ENCODE measurements at places on chromosomes 16 and 17.

GRCh38 chr17:73533781-73534180 is 110.5 kb downstream of the SDK2 start:
- DNase-seq: no peak

GRCh38 chr16:674968-675883 is at the start of gene RHBDL1:
Gene RHBDL1 (plus strand): TSS chr16:675671. CDS start chr16:675791, 120 bp downstream.
- no peak for DNase-seq

DNA sequence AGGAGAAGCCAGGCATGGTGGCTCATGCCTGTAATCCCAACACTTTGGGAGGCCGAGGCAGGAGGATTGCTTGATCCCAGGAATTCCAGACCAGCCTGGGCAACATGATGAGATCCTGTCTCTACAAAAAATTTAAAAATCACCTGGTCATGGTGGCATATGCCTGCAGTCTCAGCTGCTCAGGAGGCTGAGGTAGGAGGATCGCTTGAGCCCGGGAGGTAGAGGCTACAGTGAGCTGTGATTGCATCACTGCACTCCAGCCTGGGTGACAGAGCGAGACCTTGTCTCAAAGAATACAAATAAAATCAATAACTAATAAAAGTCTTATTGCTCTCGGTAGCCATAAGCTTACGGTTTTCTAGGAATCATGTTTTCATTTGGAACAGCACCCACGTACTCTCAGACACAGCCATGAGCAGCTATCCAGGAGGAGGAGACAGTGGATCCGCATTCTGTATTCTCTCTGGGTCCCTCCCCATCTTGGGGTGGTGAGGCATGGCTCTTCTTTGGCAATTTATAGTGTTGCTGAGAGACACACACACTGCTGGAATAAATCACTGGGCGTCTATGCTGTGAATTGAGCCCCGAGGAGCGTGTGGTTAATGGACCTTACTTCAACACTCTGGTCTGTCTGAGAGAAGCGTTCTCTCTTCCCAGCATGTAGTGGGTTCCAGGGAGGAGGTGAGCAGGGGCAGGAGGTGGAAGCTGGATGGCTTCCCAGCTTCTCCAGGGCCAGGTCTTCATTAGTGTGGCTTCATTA is 8.5 kb upstream of the ADCY9 start:
- no peak for DNase-seq

GRCh38 chr16:2664574-2664982 is 17.7 kb upstream of the KCTD5 start:
- DNase-seq: no peak

DNA sequence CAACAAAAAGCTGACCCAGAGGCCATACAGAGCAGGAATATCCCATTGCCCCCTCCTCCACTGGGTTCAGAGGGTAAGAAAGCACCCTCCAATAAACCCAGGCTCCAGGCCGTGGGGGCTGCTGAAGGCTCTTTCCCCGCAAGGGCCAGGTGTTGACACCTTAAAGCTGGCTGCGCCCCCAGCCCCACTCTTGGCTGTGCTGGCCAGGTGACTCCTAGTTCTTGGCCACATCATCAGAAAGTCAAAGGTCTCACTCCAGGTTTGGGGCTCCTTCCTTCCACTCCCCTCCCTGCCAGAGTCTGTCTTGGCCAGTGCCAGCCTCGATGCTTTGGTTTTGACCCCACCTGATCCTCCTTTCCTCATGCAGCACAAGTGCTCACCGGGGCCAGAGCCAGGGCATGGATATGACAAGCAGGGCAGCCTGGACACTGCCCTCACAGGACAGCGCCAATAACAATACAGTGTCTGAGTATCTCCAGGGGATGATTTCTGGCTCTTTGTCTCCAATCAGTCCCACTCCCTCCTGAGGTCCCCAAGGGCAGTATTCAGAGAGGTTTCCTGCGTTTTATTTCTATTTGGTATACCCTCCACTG is 8.2 kb downstream of the SLC46A1 start:
- no peak for DNase-seq

DNA sequence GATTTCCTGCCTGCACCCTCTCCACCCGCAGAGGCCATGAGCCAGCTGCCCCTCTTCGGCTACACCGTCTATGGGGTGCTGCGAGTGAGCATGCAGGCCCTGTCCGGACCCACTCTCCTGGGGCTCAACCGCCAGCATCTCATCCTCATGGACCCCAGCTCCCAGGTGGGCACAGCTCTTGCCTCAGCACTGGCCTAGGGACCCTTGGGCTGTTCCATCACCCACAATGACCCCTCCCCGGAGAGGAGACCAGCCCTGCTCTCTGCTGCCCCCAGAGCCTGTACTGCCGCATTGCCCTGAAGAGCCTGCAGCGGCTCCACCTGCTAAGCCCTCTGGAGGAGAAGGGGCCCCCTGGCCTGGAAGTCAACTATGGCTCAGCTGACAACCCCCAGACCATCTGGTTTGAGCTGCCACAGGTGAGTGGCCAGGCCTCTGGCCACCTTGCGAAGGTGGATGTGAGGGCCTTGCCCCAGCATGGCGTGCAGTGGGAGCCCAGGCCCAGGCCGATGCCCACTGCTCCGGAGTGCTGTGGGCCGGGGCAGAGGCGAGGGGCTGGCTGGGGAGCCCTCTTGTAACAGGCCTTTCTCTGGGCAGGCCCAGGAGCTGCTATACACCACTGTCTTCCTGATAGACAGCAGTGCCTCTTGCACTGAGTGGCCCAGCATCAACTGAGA is 7.3 kb upstream of the SMIM5 start:
- no peak for DNase-seq

DNA sequence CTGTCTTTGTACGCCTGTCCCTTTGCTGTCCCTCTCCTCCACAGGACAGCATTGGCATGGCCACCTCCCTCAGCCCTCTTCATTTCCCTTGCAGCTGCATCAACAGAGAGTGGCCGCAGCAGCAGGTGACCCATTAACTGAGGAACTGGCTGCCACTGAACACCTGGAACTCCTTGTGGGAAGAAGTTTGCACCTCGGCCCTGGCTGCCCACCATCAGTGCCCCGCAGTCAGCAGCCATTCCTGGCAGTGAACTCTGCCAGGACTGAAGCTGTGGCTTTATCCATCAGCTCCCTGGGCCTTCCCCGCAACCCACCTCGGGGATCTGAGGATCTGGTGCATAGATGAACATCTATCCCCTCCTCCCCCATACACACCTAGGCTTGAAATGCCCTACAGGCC is 13.1 kb upstream of the RNF135 start:
- no peak for DNase-seq

GRCh38 chr17:42422412-42422957 is 571 bp downstream of the CAVIN1 start:
- no peak for DNase-seq

GRCh38 chr16:66152823-66153393 is 213.6 kb upstream of the CDH5 start:
- DNase-seq: no peak

- no peak for DNase-seq
Observed at GRCh38 chr17:76714822-76715495, 4.2 kb upstream of the MXRA7 start.

DNA sequence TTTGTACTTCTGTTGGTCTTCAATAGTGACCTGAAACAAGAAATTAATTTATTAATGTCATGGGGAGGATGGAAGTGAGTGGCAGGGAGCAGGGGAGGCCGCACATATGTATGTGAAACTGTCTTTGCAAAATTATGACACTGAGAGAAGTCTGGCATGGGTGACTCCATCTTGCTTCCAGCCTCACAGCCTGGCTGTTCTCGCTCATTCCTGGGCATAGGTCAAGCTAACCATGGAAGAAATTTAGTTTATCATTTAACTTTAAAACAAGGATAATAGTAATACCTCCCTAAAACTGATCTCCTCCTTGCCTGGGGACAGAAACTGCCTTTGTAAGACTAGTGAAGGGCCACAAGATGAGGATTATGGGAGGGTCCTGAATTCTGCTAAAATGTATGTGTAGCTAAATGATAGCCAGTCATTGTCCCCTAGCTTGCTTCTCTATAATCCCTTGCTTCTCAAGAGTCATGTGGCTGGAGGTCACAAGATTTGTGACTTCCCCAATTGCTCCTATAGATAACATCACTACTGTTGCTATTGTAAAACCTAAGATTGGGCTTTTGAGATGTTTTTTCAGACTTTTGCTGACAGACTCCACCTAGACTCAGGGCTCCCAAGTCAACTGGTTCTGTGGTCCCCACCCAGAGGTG is 126.0 kb downstream of the HS3ST3A1 start:
- no peak for DNase-seq

DNA sequence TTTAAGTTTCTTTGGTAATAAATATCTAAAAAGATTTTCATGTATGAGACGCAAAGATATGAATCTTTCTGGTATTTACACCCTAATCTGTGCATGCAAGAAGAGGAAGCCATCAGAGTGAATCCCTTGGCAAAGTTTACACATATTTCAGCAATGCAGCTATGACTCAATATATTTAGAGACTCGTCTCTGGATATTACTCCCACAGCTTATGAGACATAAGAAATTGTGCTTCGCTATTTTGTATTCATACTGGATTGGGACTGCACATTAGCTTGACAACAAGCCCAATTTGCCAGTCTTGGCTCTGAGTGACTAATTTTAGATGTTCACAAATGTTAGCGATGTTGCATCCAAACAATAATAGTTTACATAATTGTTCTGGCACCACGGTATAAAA is 532.0 kb downstream of the CDH11 start:
- DNase-seq: no peak

- DNase-seq: no peak
Observed at GRCh38 chr17:8436169-8436843, 622 bp downstream of the NDEL1 start.

GRCh38 chr16:87003414-87003755 is 313.8 kb downstream of the C16orf95 start:
- no peak for DNase-seq

DNA sequence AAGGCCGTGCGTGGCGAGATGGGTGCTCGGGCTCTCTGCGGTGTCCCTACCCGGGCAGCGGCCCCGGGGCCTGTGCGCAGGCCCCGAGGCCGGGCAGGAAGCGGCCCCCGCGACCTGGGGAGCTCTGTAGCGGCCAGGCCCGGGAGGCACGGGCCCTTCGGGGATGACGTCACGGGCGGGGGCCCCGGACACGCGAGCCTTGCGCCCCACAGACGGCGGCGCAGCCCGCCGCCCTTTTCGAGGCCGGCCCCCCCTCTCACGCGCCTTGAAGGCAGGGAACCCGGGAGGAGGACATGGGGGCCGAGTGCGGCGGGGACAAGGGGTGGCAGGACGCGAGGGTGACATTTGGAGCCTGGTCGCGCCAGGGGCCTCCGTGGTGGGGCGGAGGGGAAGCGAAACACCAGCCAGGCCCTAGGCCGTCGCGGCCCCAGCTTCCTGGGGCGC is 1.1 kb downstream of the RAI1 start:
- no peak for DNase-seq

GRCh38 chr16:9633844-9634243 is 542.4 kb downstream of the HAPSTR1 start:
- no peak for DNase-seq

DNA sequence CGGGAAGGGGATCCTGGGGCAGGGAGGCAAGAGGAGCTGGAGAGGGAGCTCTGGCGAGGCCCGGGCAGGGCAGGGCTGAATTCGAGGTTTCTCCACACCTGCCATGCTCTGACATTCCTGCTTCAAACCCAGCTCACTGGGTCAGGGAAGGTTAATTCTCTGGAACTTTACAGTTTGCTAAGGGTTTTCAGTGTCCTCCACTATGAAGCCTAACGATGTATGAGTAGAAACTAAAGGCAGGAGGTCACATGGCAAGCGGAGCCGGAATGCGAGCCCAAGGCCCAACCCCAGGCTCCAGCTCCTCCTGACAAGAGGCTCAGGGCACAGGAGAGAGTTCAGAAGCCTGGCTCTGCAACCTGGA is 29.2 kb downstream of the DCAKD start:
- DNase-seq: no peak

DNA sequence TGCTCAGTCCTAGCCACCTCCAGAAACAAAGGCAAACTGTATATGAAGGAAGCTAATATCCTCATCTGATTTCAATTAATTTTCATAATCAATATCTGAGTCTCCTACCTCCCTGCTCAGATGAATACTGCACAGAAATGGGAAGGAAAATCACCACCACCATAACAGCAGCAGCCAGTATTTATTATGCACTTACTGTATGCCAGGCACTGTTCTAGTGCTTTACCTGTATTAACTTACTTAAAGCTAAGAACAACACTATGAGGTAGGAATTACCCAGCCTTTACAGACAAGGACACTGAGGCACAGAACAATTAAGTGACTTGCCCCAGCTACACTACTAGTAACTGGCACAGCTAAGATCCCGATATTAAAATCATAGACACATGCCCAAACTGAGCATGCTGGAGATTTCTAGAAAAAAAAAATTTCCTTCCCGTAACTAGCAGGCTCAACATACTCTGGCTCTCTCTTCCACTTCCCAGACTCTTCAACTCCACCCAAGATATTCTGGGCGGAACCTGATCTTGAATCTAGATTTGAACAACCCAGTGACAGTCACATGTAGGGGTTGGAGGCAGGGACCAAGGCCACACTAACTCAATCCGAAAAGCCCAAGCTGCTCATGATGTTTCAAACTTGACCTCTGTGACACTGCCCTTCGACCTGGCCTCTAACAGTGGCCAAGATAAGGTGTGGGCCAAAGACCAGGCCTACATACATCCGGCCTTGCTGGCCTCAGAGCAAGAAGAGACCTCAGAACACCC is 3.9 kb downstream of the TRIM25 start:
- no peak for DNase-seq

DNA sequence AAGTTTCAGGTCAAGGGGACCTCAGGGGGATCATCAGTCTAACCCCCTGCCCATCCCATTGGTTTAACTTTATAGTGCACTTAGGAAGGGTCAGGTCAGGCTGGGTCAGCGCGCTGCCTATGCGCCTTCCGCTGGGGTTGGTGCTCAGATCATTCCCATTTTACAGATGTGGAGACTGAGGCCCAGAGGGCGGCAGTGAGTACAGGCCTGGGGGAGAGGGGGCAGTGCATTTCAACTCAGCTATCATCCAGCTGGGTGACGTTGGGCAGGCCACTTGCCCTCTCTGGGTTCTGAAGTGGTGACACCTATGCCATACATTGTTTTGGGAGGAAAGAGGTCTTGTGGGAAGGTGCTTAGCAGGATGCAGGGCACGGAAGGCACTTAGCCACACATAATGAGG is 127.8 kb upstream of the CDC42EP4 start:
- DNase-seq: no peak

GRCh38 chr16:48300391-48300856 is 53.1 kb upstream of the ABCC11 start:
- DNase-seq: no peak

- DNase-seq: no peak
Observed at GRCh38 chr17:16981928-16982327, 10.0 kb upstream of the TNFRSF13B start.

DNA sequence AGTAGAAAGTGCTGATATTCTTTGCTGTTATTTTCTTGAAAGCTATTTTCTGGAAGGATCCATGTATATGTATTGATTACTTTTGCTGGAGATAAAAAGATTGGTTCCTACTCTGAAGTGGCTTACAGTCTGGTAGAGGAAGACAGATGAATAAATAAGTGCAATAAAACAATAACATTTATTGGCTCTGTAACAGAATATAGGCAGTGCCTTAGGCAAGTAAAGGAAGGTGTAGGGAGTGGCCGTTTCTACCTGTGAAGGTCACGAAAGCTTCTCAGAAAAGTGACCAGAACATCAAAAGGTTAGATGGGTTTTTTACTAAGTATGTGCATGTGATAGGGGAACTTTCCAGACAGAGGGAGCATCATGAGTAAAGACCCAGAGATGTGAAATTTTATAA is 43.1 kb downstream of the COX10 start:
- no peak for DNase-seq

GRCh38 chr16:15538507-15538906 is 104.1 kb downstream of the BMERB1 start:
- DNase-seq: no peak

- DNase-seq: no peak
Observed at GRCh38 chr16:21226749-21227148, 6.8 kb upstream of the ANKS4B start.

GRCh38 chr16:88762258-88762870 is 22.7 kb downstream of the PIEZO1 start:
- DNase-seq: no peak

Measured in GM12878 (cell line).